ENCODE measurements at places on chromosomes 13 and 19.

DNA sequence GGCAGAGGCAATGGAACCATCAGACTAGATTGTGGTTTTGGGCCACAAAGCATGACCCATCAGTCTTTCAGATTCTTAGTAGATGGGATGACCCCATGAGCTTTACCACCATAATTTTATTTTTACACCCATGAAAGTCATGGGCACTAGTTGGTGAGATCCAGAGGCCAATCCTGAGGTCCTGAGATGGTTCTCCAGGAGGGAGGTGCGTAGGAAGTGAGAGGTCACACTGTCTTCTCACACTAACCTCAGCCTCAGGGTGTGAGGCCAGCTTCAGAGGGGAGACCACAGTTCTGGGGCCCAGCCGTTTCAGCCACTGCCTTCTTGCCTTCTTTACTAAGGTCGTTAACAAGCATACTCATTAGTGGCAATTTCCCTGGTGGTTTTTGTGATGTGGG, 106.4 kb downstream of the AKAP11 start:
- no peak for DNase-seq
- H3K27me3 ChIP-seq: no peaks in the 10 kb centered on the region
- H3K4me1 ChIP-seq: no peaks in the 10 kb centered on the region
- H3K27ac ChIP-seq: no peak overlapping the region
- no peak overlapping the region for H3K4me3 ChIP-seq

- no peak overlapping the region for H3K27ac ChIP-seq
- H3K36me3 ChIP-seq: no peaks in the 10 kb centered on the region
- peaks cover 22% of the 10 kb centered on the region for H3K27me3 ChIP-seq
- DNase-seq: peak; percentile 67
- no peak overlapping the region for H3K4me3 ChIP-seq
Observed at GRCh38 chr19:51127755-51128154, 3.0 kb downstream of the SIGLEC9 start.

DNA sequence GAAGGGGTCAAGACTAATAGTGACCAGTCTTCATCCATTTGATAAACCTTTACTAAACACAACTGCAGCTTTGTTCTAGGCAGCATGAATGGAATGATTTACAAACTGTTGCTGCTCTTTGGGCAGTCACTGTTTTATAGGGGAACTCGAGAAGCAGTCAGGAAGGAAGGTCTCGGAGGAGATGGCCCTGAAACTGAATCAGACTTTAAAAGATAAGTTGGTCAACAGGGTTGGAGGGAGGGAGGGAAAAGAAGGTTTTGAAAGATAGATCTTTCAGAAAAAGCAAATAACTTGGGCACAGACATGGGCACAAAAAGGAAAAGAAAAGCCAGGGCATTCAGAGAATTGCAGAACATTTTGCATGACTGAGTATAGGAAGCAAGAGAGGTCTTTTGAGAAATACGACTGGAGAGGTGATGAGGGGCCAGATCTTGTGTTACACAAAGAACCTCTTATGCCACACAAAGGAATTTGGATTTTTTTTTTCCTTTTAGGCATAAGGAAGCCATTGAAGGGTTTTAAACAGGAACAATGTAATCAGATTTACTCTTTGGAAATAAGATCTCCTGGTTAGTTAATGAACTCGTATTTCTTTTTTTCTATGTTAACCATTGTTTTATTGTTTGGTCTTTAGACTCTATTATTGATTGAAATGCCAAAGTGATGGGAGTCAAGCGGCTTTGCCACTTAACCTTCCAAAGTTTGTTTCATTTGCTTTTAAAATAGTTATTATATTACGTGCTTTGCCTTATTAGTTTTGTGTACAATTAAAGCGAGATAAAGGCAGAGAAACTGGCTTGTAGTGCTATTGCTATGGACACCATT, 37.5 kb upstream of the SACS start:
- H3K4me1 ChIP-seq: peaks cover 26% of the 10 kb centered on the region
- H3K36me3 ChIP-seq: no peaks in the 10 kb centered on the region
- H3K27me3 ChIP-seq: no peaks in the 10 kb centered on the region
- H3K27ac ChIP-seq: no peak overlapping the region
- no peak overlapping the region for H3K4me3 ChIP-seq

DNA sequence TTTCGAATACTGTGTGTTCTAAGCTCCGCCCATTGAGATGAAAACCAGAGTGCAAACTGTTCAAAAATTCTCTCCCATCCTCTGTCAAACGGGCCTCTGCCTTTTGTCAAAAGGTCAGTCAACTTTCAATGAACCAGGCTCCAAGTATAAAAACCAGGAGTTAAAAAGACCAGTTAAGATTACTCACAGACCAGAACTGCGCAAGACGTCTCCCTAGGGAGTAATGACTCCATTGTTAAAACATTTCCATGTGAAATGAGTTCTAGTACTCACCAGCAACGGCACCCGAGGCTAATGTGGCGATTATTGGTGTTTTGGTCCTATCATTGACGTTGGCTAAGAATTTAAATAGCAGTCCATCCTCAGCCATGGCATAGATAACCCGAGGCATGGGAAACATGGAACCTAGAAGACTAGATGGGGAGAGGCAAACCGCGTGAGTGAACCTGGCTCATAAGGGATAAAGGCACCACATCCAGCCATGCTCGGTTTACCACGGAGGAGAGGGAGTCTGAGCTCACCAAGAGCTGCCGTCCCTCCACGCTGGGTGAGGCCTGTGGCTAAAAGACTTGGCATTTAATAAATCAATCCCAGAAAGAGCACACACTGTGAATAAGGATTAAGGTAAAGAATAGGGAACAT, 73.3 kb downstream of the SLC7A1 start:
- peaks cover 75% of the 10 kb centered on the region for H3K36me3 ChIP-seq
- no peaks in the 10 kb centered on the region for H3K27me3 ChIP-seq
- no peak overlapping the region for H3K4me3 ChIP-seq

DNA sequence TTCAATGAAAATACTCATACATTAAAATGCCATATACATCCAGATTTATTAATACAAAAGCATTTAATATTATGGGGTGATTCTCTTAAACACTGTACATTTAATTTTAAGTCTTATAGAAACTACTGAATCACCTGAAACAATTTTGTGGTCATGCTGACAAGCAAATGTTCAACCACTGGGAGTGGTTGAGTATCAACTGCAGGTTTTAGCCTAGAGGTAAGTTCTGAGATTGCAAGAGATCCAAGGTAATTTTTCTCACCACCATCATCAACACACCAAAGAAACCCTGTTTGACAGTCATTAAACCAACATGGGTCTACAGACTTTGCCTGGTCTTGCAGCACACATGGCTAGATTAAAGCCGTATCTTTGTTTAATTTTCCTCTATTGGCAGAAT, 196.3 kb downstream of the LHFPL6 start:
- H3K27ac ChIP-seq: no peak overlapping the region
- no peaks in the 10 kb centered on the region for H3K36me3 ChIP-seq

DNA sequence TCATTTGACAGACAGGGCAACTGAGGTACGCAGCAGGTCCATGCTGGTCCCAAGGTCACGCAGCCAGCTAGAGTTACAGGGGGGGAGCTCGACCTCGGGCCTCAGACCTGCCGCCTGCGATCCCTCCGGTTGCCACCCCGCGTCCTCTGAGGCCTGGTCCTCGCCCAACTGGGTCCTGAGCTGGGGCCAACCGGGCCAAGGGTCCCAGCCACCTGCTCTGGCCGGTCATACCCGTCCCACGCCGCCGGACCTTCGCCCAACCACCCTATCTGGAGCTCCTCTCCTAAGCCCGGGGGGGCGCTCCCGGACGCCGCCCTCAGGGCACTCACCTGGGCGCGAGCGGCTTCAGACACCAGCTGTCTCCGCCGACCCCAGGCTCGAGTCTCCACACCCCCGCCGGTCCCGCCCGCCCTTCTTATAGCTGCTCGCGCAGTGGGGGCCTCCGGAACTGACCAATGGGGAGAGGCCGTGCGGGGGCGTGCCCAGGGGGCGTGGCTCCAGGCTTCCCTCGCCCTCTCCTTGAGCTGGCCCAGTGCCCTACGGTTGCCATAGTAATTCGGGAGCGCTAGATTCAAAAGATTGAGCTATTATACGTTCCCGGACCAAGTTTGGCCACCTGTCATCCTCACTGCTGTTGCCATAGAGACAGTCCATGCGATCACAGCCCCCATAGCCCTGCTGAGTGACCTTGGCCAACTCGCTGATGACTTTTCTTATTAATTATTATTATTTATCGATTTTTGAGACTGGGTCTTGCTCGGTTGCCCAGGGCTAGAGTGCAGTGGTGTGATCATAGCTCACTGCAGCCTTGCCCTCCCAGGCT, at the start of gene PLIN5:
PLIN5 (minus strand) TSS at position 389 of the 823 bp plus-strand sequence. CDS start 1,150 bp downstream, outside the sequence.
- no peak within 1 kb of the TSS for H3K27ac ChIP-seq
- peak within 1 kb of the TSS; percentile 2 for H3K4me3 ChIP-seq
- peaks cover 44% of the 10 kb centered on the region for H3K27me3 ChIP-seq
- peak; percentile 78 for DNase-seq
- peaks cover 8% of the 10 kb centered on the region for H3K4me1 ChIP-seq

DNA sequence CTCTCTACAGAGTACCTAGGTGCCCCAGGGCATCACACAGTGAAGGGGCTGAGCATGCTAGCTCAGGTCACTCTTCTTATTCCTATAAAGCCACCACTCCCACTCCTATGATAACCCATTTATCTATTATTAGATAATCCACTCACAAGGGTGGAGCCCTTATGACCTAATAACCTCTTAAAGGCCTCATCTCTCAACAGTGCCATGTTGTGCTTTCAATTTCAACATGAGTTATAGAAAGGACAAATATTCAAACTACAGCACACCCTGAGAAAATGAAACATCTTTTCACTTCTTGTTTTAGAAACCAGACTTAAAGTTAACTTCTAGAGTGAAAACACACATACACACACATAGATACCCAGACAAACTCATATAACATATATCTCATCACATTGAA, 1494.9 kb upstream of the MIR17HG start:
- no peak for DNase-seq
- no peaks in the 10 kb centered on the region for H3K4me1 ChIP-seq
- no peaks in the 10 kb centered on the region for H3K36me3 ChIP-seq
- no peak overlapping the region for H3K4me3 ChIP-seq
- no peak overlapping the region for H3K27ac ChIP-seq

GRCh38 chr13:112252804-112253590, 123.2 kb upstream of the SPACA7 start:
- H3K4me1 ChIP-seq: no peaks in the 10 kb centered on the region
- no peak overlapping the region for H3K27ac ChIP-seq
- H3K27me3 ChIP-seq: peaks cover 17% of the 10 kb centered on the region
- DNase-seq: no peak

- H3K4me1 ChIP-seq: no peaks in the 10 kb centered on the region
- no peak overlapping the region for H3K4me3 ChIP-seq
- H3K36me3 ChIP-seq: no peaks in the 10 kb centered on the region
- DNase-seq: no peak
- H3K27me3 ChIP-seq: no peaks in the 10 kb centered on the region
Observed at GRCh38 chr13:31056644-31057271, 104.9 kb downstream of the HSPH1 start.

DNA sequence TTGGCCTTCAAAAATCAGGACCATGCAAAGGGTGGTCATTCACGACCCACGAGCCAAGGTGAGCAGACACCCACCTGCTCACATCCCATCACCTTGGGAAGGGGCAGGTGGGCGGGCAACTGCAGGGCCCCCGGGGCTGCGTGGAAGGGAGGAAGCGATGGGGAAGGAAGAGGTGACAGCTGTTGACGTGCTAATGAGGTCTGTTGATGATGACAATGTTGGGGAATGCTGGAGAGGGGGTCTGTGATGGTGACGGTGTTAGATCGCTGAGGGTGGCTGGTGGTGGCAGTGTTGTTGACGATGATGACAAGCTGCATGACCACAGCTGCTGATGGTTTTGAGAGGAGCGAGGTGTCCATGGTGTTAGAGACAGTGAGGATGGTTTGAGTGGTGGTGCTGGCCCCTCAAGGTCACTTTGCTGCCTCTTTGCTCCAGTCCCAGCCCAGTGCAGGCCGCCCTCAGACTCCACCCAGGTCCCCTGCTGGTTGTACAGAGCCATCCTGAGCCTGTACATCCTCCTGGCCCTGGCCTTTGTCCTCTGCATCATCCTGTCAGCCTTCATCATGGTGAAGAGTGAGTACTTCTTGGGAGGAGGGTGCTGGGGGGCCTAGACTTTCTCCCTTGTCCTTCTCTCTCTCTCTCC, 900 bp downstream of the MCEMP1 start:
- no peak overlapping the region for H3K4me3 ChIP-seq
- peaks cover 8% of the 10 kb centered on the region for H3K36me3 ChIP-seq
- peaks cover 36% of the 10 kb centered on the region for H3K4me1 ChIP-seq
- no peak overlapping the region for H3K27ac ChIP-seq

DNA sequence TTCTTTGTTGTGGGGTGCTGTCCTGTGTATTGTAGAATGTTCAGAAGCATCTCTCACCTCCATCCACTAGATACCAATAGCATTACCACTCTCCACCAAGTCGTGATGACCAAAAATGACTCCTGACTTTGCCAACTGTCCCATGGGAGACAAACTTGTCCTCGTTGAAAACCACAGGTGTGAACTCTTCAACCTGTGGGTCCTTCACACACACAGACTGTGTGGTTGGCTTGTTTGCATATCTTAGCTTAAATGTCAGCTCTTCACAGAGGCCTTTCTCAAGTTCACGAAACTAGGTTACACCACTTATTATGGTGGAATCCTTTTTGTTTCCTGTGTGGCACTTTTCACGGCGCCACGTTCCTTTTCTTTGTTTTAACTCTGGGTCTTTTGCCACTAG, 6.8 kb downstream of the GPC5 start:
- H3K4me1 ChIP-seq: no peaks in the 10 kb centered on the region
- no peak overlapping the region for H3K27ac ChIP-seq
- H3K4me3 ChIP-seq: no peak overlapping the region
- DNase-seq: no peak
- H3K27me3 ChIP-seq: peaks cover 5% of the 10 kb centered on the region

- no peak overlapping the region for H3K27ac ChIP-seq
- no peaks in the 10 kb centered on the region for H3K4me1 ChIP-seq
- H3K27me3 ChIP-seq: no peaks in the 10 kb centered on the region
- H3K36me3 ChIP-seq: no peaks in the 10 kb centered on the region
Observed at GRCh38 chr13:76864259-76864658, 21.9 kb downstream of the KCTD12 start.

- DNase-seq: no peak
- no peaks in the 10 kb centered on the region for H3K27me3 ChIP-seq
- H3K27ac ChIP-seq: no peak overlapping the region
- peaks cover 43% of the 10 kb centered on the region for H3K4me1 ChIP-seq
- H3K36me3 ChIP-seq: no peaks in the 10 kb centered on the region
Observed at GRCh38 chr19:35438096-35438495, 10.0 kb upstream of the FFAR2 start.

GRCh38 chr13:79642596-79642995, 161.6 kb downstream of the NDFIP2 start:
- no peak overlapping the region for H3K27ac ChIP-seq
- peaks cover 11% of the 10 kb centered on the region for H3K4me1 ChIP-seq
- H3K36me3 ChIP-seq: no peaks in the 10 kb centered on the region
- no peak for DNase-seq
- H3K4me3 ChIP-seq: no peak overlapping the region
- H3K27me3 ChIP-seq: no peaks in the 10 kb centered on the region

GRCh38 chr19:50551034-50551714, 17.1 kb downstream of the LRRC4B start:
- H3K4me1 ChIP-seq: peaks cover 6% of the 10 kb centered on the region
- H3K4me3 ChIP-seq: peak overlapping the region; percentile 10
- H3K27me3 ChIP-seq: peaks cover 95% of the 10 kb centered on the region
- no peak overlapping the region for H3K27ac ChIP-seq
- DNase-seq: no peak
- no peaks in the 10 kb centered on the region for H3K36me3 ChIP-seq
